ENCODE measurements at places on chromosomes 12 and 14.

DNA sequence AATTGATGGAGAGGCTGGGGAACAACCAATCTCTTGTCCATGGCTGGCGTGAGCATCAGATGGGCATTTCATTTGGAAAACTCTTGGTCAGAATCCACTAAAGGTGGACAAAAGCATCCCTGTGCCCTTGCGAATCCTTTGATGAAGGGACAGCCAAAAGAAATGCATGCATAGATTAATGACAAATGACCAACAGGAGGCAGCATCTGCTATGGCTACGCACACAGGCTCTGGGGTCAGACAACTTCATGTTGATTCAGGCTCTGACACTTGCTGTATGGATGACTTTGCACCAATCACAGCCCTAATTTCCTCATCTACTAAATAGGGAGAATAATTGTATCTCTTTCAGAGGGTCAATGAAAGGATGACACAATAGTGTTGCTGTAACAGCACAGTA lies 117.5 kb downstream of the ASCL4 start:
- DNase-seq, result no peak

DNA sequence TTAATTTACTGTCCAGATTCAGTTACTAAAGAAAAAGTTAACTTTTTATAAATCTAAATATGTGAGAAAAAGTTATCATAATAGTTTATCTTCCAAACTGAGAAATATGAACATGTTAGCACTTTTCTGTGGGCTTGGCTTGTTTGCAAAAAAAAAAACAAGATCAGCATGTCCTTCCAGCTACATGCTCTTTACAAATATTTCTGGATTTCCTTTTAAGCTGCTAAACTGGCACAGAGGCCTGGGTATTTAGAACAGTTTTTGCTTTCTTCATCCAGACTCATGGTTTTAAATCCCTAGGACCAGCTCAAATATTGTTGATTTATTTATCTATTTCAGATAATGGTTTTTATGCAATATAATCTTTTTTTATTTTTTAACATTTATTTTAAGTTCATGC lies 1444.5 kb upstream of the FLRT2 start:
- no peak for DNase-seq

DNA sequence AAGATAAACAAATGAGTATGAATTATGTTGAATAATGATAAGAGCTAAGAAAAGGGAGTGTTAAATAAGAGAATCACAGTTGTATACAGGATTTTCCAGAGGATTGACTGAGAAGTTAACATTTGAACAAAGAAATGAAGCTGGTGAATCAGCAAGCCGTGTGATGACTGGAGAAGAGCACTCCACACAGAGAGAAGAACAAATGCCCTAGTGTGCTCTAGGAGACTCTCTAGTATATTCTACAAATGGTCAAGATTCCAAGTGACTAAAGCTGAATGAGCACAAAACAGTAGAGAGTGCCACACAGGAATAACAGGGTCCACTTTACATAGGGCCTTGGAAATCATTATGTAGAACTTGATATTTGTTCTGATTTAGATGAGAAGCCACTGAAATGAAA lies 587.1 kb upstream of the ATXN7L3B start:
- DNase-seq, result no peak

DNA sequence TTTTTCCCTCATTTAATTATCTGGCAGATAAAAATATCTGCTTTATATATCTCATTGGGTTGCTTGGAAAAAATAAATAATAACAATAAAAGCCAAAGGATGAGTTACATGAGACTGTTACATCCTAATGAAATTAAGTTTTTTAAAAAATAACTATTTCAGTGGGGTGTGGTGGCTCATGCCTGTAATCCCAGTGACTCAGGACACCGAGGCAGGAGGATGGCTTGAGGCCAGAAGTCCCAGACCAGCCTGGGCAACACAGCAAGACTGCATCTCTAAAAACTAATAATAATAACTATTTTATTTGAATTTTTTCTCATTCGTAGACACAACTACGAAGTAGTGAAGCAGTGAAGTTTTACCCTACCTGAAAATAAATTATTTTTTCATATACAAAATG lies 103.3 kb downstream of the BCAT1 start:
- no peak for DNase-seq

GRCh38 chr12:57610554-57611107 lies 604 bp upstream of the ARHGEF25 start:
- DNase-seq, result no peak

GRCh38 chr12:86777325-86777724 lies 521.1 kb upstream of the MGAT4C start:
- no peak for DNase-seq

DNA sequence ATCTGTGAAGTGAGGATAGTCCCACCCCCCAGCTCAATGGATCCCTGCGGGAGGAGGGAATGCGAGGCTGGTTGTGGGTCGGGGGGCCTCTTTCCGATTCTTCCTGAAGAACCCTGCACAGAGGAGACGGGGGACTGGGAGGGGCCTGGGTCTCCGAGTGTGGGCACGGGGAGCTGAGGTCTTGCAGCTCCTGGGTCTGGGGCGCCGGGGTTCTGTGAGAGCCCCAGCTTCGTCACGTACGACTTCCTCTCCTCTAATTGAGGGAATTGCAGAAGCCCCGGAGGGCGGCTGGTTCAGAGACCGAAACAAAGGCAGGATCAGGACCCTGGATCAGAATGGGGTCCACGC lies 66.6 kb downstream of the DIO3 start:
- no peak for DNase-seq

- DNase-seq, result no peak
Observed at GRCh38 chr12:132249689-132250478, 79.5 kb downstream of the GALNT9 start.

DNA sequence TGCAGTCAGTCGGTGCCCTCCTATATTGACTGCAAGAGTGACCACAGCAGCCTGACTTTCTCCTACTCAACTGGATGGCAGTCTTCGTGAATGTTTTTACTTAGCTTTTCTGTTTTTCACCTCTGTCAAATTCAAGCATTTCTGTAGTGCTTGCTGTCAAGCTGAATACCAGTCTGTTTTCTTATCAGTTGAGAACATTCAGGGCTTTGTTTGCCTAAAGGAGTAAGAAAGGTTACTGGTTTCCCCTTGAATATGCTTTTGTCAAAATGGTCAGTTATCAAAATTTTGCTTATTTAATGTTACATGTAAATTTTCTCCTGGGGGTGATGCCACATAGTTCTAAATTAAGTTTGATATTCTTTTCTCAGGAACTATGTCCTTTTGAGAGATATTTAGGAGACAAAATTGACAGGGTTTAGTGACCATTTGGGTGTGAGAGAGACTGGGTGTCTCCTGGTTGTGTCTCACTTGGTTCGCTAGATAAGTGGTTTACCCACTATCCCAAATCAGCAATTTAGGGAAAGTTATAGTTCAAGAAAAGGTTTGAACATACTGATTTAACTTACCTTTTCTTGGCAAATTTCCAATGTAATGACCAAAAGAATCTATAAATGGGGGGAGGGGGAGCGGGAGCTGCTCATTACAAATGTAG lies 366.3 kb downstream of the TMTC2 start:
- no peak for DNase-seq

DNA sequence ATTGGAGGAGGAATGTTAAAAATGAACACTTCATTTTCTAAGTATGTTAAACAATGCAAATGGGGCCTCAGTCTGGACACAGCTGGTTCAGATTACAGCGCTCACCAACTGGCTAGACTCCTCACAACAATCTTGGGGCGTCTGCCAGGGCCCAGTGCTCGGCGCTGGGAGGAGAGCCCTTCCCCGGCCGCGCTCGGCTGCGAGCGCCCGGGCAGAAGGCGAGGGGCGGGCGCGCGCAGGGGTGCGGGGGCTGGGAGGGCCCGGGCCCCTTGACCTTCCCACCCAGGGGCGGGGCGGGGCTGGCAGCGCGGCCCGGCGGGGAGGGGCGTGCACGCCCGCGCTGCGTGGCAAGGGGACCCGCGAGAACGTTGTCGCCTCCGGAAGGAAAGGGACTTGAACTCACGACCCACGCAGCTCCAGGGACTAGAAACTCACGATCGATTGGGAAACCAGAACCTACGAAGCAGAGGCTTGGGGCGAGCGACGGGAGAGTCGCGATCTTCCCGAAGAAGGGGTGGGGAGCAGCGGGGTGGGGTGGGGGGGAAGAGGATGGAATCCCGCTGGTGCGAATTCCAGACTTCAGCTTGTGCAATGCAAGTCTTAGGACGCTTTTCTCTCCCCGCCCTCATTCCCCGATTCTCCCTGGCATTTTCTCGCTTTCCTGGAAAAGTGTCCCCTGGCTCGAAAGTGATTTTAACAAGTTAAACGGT lies at the start of gene FBLN5:
Gene FBLN5, minus strand, starts transcription at position 220 of the 710 bp plus-strand sequence. CDS start 465 bp downstream, outside the sequence.
- peak; percentile 9 for DNase-seq

DNA sequence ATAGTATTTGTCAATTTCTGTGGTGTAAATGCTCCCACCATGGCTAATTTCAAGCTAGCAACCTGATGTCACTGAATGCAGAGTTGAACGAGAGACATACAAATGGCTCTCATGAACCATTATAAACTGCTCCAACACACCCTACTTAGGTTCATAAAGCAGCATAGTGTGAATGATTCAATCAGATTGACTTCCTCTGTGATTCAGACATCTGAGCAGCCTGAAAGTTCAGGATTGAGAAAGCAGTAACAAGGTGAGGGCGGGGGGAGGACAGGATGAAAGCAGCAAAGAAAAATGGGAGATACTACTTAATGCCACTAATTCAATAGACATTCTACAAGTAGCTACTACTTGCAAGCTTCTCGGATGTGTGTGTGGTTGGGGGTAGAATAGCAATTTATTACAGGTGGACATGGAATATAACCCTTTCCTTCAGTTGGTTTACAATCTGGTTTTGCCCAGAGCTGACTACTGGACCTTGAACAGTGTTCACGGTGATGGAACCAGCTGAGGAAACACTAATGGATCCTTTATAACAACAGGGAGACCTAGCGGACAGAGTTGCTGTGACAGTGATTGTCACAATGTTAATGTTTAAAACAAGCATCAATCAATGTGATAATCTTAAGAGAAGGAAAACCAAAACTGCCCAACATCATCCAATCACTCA lies 52.5 kb upstream of the PELI2 start:
- no peak for DNase-seq

DNA sequence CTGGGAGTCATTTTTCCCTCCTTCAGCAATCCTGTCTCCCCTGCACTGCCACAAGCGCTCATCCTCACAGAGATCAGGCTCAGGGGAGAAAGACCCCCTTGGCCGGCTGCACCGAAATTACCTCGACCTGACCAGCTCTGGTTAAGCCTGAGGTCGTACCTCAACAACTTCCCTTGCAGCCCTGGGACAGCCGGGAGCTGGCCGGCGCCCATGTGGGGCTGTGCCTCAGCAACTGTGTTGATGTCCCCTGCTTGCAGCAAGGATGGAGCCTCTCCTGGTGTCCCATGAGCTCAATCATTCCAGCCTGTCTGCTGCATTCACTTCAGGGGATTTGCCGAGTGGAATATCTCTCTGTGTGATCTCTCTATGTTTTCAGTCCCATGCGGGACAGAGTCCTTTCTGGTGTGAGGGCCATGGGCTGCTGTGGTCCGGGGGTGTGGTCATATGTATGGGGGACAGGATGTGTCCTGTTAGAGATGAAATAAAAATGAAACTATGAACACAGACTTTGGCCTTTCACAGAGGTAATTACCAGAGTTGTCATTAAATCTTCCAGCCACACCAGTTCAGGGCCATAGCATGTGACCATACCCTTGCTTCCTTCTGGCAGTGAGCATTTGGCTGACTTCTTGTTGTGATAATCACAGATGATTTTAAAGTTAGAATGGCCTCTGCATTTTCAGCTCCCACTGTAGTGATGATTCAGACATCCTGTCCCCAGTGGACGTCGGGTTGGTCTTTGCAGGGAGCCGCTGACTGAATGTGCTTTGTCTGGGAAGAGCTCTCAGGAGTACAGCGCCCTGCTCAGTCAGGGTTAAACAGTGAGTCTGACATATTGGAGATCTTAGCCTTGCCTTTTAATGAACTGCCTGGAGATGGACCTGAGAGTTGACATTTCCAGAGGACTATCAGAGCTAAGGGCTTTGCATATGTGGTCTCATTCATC lies 405.9 kb downstream of the AACS start:
- DNase-seq, result no peak

GRCh38 chr14:77714926-77715325 lies 7.0 kb downstream of the SLIRP start:
- DNase-seq, result no peak

- no peak for DNase-seq
Observed at GRCh38 chr12:22034709-22035506, 11.1 kb upstream of the CMAS start.

DNA sequence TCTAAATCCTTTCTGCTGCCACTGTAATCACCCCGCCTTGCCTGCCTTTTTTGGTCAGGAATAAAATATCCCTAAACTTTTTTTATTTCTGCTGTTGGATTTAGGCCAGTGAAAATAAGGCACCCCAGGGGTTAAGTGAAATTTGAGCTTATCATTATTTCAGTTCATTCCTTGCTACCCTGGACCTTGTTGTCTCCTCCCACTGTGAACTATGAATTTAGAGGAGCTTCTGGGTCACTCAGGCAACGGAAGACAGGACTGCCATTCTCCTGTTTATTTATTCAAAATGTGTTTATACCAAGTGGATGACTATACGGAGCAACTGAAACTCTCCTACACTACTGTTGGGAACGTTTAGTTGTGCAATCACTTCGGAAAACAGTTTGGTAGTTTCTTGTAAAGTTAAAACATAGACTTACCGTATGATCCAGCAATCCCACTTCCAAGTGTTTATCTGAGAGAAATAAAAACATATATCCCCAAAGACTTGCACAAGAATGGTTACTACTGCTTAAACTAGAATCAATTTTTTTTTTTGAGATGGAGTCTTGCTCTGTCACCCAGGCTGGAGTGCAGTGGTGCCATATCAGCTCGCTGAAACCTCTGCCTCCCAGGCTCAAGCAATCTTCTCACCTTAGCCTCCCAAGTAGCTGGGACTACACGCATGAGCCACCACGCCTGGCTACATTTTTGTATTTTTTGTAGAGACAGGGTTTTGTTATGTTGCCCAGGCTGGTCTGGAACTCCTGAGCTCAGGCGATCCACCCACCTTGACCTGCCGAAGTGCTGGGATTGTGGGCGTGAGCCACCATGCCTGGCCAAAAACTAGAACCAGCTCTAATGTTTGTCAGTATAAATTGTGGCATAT lies 2.3 kb upstream of the TRAFD1 start:
- DNase-seq, result peak; percentile 23

- no peak for DNase-seq
Observed at GRCh38 chr12:46384451-46385309, 12.1 kb upstream of the SLC38A2 start.

DNA sequence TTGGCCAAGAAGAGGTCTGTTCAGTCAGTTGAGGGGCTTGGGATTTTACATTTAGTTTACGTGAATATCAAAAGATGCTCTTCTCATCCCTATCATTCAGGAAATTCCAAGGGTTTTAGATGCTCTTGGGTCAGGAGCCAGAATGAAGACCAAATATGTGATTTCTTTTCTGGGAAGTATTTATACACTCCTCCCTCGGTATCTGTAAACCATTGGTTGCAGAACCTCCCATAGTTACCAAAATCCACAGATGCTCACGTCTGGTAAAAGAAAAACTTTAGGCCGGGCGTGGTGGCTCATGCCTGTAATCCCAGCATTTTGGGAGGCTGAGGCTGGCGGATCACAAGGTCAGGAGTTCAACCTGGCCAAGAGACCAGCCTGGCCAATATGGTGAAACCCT lies 75.9 kb downstream of the TNFAIP2 start:
- no peak for DNase-seq
